ENCODE measurements at places on chromosomes 1 and 21.

GRCh38 chr1:100580446-100580845, 42.5 kb downstream of the GPR88 start:
- no peak for DNase-seq

DNA sequence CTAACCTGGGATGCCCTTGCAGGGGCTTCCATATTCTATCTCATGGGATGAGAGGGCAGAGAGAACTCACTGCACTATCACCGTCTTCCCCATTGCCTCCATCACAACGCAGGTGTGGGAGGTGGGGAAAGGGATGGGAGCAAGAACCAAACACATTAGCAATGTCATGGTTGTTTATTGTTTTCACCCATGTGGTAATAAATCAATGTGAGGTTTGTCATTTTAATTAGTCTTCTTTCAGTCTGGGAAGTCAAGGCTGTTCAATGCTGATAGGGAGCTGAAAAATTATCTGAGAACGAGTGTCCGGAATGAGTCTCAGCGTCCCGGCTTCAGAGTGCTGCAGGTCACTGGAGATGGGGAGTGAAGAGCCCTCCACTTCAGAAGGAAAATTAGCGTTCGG, 268.5 kb downstream of the DUSP10 start:
- DNase-seq = no peak

DNA sequence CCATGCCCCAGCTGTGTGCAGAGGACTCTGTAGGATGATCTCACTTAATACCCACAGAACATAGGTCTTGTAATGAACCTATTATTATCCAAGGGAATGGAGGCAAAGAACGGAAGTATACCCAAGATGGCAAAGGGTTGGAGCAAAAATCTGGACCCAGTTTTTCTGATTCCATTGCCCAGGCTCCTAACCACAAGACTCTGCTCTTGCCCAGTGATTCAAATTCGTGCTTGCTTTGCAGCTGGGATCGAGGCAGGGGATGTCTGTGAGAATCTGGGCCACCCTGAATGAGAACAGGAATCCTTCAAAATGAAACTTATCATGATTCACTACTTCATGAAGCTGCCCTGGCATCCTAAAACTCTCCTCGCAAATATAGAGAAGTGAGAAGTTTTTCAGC, 97.5 kb upstream of the KCNJ6 start:
- DNase-seq = no peak

- peak; percentile 11 for DNase-seq
Observed at GRCh38 chr21:30227633-30228404, 11.9 kb upstream of the CLDN8 start.

DNA sequence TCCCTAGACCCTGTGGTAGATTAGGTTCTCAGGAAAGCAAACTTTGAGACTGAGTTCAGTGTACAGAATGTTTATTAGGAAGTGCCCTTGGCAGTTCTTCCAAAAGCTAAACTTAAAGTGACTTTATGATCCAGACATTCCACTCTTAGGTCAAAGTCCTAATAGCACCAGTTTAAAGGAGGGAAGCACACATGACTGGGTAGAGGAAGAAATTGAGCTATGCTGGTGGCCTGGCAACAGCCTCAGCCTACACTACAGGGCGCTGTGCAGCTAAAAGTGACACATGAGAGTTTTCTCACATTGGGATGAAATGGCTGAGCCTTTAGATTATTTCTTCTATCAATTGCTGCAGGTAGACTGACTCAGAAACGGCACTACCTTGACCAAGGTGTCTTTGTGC, 280.4 kb downstream of the BRINP2 start:
- DNase-seq = no peak

DNA sequence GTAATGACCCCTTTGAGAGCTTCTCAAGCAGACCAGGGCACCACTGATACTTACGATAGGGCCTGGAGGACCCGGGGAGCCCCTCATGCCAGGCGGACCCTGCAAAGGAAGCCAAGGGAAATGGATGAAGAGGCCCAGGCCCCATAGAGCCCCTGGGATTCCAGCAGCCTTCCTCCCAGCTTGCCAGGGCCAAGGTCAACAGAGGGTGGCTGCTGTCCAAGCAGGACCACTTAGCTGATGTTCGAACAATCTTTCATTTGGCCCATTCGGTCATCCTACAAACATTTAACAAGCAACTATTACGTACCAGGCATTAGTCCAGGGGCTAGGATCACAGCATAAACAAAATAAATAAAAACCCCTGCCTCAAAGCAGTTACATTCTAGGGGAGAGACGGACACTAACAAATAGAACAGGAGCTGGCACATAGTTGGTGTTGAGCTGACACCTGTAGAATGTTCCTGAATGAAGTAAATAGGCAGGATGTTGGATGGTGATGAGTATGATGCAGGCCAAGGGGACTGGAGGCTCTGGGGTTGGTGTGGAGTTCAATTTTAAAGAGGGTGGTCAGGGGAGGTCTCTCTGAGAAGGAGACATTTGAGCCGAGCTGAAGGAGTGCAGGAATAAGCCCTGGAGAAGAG, 27.0 kb upstream of the PEF1 start:
- no peak for DNase-seq

DNA sequence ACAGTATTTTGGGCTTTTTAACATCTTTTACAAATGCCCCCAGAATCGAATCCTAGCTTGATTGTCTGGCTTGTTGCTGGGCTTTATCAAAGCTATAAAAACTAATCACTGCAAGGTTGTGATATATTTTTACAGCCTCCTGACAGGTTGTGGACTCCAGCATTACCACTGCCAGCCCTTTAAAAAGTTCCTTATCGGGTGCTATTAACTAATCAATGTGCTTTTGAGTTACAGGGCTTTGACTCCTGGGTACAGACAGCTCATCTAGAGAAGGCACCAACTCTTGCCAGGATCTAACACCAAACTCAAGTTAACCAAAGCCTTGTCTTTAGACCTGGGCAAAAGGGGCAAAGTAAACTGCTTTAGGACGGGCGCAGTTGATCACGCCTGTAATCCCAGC, 16.6 kb downstream of the GON4L start:
- DNase-seq = no peak

DNA sequence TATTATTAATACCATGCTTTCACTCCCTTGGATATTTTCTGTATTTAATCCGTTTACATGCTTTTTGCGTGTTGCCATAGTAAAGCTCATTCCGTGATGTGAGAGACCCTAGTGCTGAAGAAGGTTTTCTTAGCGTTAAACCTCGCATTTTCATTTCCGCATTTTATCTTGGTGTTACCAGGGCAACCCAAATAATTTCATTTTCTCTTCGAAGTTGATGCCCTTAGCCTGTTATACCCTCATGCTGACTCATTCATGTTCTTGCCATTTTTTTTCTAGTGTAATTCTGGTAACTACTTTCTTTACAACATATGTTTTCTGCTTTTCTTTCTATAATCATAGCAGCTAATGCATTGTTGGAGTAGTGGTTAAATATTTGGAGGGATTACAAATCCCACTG, 37.2 kb downstream of the LRRC8C start:
- DNase-seq = peak; percentile 93

GRCh38 chr21:44989943-44990780, 50.3 kb downstream of the SLX9 start:
- DNase-seq = no peak

GRCh38 chr1:233613252-233614172, at the start of gene KCNK1:
TSS of gene KCNK1 (plus strand) at chr1:233614106. CDS start at chr1:233614172, 66 bp downstream.
- no peak for DNase-seq

DNA sequence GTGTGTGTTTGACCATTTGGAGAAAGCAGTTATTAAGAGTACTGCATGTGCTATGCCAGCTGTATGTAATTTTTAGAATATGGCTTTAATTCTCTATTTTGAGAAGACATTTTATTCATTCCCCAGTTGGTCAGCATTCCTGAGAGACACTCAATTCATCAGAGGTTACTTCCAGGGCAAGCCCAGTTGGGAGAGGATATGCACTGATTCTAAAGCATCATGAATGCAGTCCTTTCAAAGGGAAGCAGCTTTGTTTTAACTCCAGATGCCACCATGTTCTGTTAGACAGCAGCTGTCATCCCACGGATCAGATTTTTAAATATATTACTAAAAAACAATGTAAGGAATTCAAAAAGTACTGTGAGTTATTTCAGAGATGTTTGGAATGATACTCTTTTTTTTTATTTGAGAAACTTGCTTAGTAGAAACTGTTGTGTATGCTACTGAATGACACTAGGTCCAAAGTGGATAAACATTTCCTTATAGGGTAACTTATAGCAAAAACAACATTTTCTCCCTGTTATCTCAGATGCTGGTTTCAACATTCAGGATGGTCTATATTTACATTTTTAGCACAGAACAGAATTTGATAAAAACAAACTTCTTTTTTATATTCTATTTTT, 149.5 kb upstream of the B3GALT2 start:
- no peak for DNase-seq

DNA sequence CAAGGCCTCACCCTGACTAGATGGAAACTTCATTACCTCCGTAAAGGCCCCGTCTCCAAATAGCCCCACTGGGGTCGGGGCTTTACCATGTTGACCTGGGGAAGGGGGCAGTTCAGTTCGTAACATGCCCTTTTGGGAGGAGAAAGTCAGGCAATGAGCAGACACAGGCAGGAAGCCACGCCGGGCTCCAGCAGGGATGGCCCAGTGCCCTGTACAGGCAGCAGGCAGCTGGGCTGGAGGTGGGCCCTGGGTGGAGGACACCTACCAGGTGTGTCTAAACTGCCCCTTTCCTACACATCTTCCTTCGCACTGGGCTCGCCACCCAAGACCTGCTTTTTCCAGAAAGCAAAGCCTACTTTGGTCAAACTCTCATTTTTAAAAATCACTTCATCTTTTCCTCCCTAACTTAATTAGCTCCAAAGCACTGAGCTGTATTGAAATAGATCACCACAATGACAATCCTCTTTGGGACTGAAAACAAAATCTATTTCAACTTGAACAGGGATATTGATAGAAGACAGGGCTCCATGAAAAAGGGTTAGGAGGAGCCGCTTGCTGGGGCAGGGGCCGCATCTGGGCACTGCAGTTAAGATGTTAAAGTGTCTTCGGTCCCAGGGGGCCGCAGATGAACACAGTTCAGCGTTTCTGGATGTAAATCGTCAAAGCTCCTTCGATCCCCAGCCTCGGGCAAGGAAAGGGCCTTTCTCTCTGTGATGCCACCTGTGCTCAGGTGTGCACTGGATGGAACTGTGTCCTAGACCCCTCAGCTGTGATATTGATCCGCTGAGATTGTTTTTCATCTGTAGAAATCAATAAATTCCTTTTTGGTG, 104.6 kb downstream of the PDE9A start:
- no peak for DNase-seq

DNA sequence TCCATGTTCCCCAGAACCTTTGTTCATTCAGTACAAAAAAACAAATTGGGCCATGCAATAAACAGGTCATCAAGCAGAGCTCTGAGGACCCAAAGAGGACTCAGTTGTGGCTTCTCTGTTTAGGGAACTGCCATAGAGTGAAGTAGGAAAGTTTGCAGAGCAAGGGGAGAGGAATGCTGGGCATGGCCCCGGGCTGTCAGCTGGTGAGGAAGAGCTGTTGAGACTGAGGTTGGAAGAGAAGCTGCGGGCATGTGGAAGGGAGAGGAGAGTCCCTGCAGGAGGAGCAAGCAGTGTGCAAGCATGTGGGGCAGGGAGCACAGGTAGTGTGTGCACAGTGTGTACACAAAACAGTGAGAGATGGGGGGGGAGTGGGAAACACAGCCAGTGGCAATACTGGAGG, 71.8 kb downstream of the NTPCR start:
- DNase-seq = no peak

DNA sequence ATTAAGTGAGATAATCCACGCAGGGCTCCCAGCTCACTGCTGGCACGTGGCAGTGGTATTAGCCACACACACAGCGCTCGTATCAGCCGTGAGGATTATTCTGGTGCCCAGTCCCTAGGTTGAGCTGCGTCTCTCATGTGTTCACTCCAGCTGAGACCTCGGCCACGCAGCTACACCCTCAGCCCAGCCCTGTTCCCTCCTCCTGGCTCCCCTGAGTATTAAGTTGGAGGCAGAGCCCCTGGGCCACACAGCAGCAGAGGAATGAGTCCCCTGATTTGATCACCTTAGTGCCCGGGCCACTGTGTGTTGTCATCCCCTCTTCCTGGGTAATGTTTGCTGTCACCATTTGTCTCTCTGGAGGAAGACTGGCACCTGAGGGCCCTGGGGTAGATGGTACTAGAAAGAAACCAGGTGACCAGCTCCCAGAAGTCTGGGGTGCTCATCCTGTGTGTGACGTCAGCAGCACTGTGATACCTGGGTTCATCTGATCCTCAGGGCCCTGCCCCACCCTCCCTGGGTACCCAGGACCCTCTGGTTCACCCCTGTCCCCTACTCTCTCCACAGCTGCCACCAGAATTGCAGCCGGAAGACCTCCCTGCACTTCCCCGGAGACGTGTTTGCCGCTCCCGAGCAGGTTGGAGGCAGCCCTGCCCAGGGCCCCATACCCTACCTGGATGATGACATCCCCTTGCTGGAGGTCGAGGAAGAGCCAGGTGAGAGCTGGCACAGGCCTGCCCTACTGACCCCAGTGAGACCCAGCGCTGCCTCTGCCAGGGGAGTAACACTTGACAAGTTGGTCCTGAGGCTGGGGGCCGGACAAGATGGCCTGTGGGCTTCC, 40.1 kb downstream of the DISP3 start:
- DNase-seq = no peak

DNA sequence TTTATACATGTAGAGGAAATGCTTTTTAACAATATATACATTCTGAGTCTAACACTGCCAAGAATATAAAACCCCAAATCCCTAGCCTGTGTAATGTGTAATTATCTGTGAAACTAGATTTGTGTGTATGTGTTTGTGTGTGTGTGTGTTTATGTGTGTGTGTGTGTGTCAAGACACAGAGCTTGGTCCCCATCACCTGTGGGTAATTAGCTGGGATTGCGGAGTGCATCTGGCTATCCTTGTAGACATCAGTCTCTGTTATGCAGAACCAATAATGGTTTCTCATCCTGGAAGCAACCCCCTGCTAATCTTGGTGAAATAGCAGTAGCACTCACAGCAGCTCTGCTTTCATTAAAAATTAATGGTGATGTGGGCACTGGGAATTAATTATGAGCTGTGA, 26.3 kb upstream of the ST6GALNAC3 start:
- no peak for DNase-seq

- DNase-seq = no peak
Observed at GRCh38 chr1:87104945-87105344, 190.5 kb downstream of the HS2ST1 start.

DNA sequence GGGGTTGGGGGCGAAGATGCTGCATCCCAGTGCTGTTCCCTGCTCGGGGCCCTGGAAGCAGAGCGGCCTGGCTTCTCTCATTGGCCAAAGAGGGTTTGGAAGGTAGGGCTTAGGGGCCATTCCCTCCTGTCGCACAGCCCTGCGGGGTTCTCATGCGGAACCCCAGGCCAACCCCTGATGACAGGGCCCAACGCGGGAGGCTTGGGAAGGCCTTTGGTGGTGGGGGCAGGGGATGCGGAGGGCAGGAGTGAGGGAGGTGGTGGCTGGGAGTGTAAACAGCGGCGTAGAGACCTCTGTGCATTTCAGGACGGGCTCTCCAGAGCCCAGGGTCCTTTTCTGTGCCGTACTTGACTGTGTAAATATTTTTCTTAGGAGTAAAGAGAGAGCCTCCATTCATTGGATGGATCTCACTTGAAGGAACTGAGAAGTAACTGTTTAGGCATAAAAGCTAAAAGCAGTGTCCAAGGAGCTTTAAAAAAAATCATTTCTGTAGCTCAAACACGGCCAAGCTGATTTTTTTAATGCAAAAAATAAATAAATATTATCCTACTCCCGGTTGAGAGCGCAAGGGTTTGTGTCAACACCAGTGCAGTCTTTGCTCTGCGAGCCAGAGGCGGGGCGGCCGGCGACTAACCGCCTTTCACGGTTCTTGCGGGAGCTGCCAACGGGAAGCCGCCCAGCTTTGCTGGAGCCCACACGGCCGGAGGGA, 169.1 kb downstream of the PRDM16 start:
- no peak for DNase-seq

GRCh38 chr21:17795146-17796036, 23.8 kb downstream of the C21orf91 start:
- DNase-seq = no peak

Measured in suppressor macrophage treated with lipopolysaccharide for 4 hours (primary cell).